ENCODE measurements at places on chromosomes 12 and 14.

- DNase-seq: no peak
These were observed 233.4 kb upstream of the SYT10 start for GRCh38 chr12:33672836-33673577.

- no peak for DNase-seq
These were observed 3.1 kb upstream of the NOXRED1 start for GRCh38 chr14:77426396-77426795.

DNA sequence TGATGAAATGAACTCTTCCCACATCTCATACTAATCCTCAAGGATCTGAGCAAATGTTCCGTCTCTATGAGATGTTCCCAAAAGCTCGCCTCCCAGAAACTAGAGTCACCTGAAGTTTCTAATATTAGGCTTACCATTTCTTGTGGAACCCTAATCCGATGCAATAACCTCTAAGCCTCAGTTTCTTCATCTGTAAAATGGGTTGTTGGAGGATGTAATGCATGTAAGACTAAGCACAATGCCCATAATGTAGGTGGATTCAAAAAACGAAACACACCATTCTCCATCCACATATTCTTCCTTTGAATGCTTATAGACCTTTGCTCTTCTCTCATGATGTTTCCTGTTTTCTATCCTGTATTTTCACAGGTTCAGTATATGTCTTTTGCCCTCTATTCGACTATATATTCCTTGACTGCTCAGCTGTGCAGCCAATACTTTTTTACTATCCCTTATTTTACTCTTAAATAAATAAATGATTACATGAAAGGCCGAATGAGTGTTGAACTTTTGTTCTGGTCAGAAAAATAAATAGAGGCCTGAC lies 307.3 kb upstream of the G2E3 start:
- DNase-seq: no peak

DNA sequence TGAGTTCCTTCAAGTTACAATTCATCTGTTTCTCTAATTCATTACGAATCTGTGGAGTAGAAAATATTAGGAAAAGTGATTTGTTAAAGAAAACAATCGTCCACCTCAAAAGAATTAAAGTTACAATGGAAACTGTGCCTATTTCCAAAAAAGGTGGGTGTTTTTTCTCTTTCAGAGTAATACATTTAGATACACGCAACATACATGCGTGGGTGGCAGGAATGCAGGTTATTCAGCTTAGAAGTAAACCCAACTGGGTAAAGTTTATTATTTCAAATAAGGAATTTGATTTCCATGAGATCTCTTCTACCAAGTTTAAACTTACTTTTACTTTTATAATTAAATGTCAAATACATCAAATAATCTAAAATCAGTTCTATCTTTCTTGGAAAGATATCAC lies 52.2 kb downstream of the SSH1 start:
- DNase-seq: no peak

DNA sequence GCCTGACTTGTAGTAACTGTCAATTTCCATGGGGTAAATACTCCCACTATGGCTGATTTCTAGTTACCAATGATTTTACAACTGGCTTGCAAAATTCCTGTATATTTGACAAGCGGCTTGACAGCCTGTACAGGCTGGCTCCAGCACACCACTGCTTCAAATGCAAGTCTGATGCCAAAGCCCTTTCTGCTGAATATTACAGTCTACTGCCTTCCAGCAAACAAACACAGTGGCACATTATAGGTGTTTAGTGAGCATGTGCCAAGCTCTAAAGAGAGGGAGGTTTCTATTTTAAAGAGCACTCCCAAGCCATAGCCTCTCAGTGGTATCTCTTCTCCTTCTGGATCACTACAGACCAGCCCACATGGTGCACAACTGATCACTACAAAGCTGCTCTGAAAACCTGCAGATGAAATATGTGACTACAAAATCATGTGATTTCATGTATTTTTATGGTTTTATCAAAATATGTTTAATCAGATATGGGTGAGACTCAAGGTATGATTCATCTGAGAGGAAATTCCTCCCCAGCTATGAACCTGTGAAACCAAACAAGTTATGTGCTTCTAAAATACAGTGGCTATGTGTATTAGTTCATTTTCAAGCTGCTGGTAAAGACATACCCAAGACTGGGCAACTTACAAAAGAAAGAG lies 101.5 kb downstream of the RPAP3 start:
- DNase-seq: no peak

- no peak for DNase-seq
These were observed 108.4 kb downstream of the GPR135 start for GRCh38 chr14:59356767-59357166.

DNA sequence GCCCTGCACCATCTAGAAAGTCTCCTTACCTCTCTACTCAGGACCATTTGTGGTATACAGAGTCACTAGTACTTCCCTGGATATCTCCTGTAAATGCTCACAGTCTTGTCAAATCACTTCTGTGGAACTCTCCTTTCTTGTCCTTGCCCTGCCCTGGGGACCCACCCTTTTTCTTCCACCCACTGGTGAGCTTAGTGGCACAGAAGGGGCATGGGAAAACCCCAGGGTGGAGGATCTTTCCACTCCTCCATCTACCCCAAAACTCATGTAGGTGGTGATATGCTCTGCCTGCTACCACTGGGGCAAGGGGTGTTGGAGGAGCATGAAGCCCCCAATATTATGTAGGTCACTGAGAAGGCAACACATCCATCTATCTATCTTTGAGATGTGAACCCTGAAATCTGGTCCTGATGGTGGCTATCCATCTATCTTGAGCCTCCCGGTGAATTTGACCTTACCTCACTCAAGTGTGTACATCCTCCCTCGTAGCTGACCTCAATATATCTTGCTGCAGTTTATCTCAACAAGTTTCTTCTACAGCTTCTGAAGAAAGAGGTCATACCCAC lies 943 bp downstream of the TESPA1 start:
- no peak for DNase-seq

DNA sequence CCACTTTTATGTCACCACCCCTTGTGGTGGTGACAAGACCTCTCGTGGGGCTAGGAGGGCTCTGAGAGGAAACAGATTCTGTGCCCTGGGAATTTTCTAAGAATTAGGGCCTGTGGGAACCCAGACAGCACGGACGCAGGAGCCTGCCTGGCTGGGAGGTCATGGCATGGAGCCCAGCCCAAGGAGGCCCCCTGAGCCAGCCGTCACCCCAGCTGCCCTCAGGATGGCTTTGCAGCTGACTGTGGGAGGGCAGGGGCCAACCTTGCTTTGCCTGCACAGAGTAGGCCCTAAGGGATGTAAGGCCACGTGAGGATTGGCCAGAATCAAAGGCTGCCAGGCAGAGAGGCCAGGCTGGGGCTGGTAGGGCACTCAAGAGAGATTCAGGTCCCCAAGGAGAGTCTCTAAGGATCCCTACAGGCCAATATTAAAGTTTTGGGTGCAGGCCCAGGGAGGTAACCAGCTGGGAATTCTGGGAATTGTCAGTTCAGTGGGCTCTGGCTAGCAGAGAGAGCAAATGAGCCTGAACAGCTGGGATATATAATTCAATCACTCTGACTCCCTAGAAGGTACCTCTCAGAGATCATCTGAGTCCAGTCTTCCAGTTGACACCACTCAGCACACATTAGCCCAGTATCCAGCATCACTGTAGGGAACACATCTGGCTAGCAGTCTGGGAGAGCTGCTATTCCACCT lies 6.4 kb downstream of the LTBP2 start:
- no peak for DNase-seq

GRCh38 chr12:39077226-39077625 lies 171.8 kb upstream of the CPNE8 start:
- DNase-seq: no peak

GRCh38 chr14:91674911-91675310 lies 57.0 kb downstream of the CATSPERB start:
- DNase-seq: no peak

DNA sequence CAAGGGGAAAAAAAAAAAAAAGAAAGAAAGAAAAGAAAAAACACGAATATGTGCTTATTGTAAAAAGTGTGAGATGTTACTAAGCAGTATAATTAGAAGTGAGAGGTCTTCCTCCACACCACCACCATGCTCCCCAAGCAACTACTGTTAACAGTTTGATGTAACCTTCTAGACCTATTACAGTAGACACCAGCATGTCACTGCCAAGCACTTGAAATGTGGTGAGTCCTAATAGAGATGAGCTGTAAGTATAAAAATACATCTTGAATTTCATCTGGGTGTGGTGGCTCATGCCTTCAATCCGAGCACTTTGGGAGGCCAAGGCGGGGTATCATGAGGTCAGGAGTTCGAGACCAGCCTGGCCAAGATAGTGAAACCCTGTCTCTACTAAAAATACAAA lies 8.1 kb upstream of the SNRNP35 start:
- no peak for DNase-seq

DNA sequence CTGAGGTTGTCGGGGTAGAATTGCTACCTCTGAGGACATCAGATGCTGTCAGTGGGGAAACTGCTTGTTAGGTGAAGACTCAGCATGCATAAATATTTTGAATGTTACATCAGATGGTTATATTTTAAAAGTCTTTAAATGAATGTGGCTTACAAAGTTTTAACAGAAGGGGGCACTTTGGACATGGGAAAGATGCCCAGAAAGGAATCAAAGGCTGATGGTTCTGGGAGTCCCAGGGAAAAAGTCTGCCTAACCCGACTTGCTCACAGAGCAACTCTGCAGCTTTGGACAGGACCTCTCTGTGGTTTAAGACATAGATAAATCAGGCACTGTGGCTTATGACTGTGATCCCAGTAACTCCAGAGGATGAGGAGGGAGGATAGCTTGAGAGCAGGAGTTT lies 474.9 kb downstream of the ATP23 start:
- no peak for DNase-seq

DNA sequence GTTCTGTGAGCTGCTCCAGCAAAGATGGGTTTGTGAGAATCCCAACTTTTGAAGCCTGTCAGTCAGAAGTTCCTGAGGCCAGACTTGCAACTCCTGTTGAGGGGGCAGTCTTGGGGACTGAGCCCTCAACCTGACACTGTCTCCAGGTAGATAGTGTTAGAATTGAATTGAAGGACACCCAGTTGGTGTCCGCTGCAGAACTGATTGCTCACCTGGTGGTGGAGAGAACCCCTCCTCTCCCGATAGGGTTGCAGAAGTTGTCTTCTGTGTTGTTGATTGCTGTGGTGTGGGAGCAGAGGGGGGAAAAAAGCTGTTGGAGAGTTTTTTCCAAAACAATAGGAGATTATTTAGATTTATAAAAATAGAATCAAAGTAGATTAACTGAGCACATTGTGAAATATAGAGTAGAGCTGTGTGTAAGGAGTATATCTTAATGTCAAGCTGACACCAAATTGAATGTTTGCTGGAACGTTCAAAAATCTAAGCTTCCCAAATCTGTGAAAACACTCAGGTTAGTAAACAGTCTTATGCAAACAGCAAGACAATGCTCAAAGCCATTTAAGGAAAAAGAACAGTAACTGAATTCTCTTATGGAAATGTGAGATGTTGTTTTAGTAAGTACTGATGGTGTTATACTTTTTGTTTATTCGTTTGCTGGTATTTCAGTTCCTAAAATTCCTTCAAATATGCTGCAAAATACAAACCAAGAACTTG lies 18.6 kb downstream of the HIF1A start:
- no peak for DNase-seq

GRCh38 chr12:11688379-11688778 lies 38.9 kb downstream of the ETV6 start:
- DNase-seq: no peak

Data from SHP77 (cell line).